Activated CD8-positive, alpha-beta T cell treated with anti-CD3 and anti-CD28 coated beads for 36 hours (primary cell): ENCODE measurements at places on chromosomes 11 and 22.
A peak's percentile ranks its signal among the peaks of the same experiment; 100 is the strongest.

DNA sequence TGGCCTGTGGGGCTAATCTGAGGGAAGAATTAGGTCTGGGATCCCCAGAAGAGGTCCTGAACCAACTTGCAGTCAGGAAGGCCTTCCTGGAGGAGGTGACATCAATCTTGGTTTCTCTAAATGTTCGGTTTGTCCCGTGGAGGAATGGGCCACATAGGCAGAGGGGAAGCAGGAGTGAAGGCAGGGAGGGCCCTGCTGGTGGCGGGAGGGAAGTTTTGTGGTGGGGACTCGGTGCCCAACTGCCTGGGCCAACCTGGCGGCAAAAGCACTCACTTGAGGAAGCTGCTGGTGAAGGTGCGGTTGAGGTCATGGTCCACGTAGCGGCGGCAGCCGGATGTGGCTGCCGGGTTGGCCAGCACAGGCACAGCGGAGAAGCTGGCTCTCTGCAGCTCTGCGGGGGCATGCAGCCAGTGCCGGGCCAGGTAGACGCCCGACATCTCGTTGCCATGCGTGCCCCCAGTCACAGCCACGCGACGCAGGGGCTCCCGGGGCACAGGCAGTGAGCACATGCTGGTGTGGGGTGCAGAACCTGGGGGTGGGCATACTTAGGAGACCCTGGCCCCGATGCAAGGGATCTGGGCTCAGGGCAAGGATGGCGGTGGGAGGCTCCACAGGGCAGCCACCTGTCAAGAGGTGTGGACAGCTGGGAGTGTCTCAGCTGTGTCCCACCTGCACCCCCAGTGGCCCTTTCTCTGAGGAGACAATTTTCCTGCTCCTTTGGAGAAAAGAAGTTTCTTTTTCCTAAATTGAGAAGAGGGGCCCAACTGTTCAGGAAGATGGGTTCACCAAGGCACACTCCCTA, 3.8 kb downstream of the ACY3 start:
- peak; percentile 73 for DNase-seq

GRCh38 chr11:125364121-125364826, 131.8 kb downstream of the FEZ1 start:
- DNase-seq, result no peak

DNA sequence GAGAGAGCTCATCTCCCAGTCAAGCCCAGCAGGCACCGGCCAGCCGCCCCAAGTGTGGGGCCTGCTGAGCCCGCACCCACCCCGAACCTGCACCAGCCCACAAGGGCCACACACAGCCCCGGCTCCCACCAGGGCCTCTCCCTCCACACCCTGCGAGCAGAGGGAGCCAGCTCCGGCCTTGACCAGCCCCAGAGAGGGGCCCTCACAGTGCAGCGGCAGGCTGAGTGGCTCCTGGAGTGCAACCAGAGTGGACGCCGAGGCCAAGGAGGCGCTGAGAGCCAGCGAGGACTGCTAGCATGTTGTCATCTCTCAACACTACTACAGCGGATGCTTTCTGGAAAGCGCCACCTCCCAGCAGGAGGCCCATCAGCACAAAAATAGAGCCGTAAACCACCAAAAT, 10.9 kb downstream of the DEFB108B start:
- DNase-seq, result no peak

GRCh38 chr11:12999597-12999996, 9.5 kb upstream of the RASSF10 start:
- no peak for DNase-seq

DNA sequence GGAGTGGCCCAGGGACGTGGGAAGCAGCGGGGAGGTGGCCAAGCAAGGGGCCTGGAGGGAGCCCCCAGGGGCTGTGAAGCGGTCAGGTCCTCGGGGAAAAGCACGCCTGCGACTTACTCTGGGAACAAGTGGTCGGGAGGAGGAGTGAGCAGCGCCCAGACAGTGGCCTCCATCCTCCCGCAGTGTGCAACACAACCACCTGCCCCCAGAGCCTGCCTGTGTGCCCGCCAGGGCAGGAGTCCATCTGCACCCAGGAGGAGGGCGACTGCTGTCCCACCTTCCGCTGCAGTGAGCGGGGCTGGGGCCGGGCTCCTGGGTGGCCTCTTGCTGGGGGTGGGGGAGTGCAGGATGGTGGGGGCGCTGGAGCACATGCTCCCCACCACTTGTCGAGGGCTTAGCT, 35.0 kb downstream of the MUC5B start:
- DNase-seq, result no peak

- no peak for DNase-seq
Measured at GRCh38 chr22:20422271-20423007, 15.2 kb downstream of the SCARF2 start.

- DNase-seq, result peak; percentile 71
Measured at GRCh38 chr11:67053896-67054329, 2.7 kb upstream of the RHOD start.

GRCh38 chr11:27173545-27173944, 132.9 kb downstream of the BBOX1 start:
- DNase-seq, result no peak

GRCh38 chr11:14345668-14346067, 13.3 kb downstream of the RRAS2 start:
- DNase-seq, result no peak

- DNase-seq, result no peak
Measured at GRCh38 chr11:32391956-32392553, 43.3 kb downstream of the WT1 start.
